IMR-90 (cell line): ENCODE measurements at places on chromosomes 5 and 9. TPM values are rescaled to one million over a fixed set of nuclear protein-coding genes. Genes with fewer than 3 reads are reported as not detected.

Gene CDH9
- total RNA-seq = not detected in 2 replicates

GRCh38 chr9:125176636-125177035, 13.0 kb downstream of the PPP6C start:
- no peak for DNase-seq

GRCh38 chr9:87179553-87180340, 232.4 kb upstream of the GAS1 start:
- no peak for DNase-seq

GRCh38 chr9:91298311-91298710, 63.4 kb downstream of the AUH start:
- peak; percentile 55 for DNase-seq

DNA sequence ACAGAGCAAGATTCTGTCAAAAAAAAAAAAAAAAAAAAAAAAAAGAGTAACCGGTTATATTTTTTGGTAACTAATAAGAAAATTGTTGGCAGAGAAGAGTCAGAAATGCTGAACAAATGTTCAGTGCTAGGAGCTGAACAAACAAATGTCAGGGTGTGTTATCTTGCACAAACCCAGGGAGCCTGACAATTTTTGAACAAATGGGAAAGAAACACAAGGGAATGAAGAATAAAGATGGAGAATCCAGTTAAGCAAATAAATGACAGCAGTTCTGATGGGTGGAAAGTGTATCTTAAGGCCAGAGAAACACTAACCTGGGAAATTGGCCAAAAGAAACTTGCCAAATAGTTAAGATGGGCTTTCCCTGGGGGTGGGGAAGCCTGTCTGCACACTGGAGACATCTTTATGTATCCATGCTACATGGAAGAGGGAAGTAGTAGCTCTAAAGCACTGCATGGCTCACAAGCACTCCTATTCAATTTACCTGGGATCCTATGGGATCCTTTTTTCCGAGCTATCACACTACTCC, 23.7 kb downstream of the KLHL3 start:
- DNase-seq = no peak

GRCh38 chr5:180291234-180291940, 496 bp downstream of the MAPK9 start:
- DNase-seq = no peak
